NCI-H1417 treated with DMSO at 0.1 percent for 48 hours (cell line): ENCODE measurements at places on chromosomes 12 and 14.

GRCh38 chr14:49240383-49240782, 345.8 kb downstream of the RPS29 start:
- DNase-seq: no peak

DNA sequence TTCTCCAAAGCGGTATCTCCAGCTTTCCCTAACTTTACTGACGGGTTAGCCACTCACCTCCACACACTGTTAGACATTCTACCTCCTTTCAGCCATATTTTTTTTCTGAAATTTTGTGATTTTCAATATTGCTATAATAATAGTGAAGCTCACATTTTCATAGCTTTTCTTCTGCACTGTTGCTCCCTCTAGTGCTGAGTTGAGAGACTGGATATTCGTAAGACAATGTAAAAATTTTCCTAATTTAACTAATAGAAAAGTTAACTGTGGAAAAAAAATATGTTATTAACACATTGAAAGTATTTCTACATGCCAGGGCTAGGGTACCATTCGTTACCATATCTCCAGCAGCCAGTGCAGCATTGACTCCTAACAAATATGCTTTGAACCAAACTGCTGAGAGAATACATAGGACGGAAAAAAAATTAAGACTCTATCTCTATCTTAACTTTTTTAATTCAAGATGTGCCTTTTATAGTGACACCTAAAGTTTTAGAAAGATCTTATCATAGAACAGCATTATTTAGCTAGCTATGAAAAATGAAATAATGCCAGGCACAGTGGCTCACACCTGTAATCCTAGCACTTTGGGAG, 48.7 kb upstream of the ABCC9 start:
- no peak for DNase-seq

DNA sequence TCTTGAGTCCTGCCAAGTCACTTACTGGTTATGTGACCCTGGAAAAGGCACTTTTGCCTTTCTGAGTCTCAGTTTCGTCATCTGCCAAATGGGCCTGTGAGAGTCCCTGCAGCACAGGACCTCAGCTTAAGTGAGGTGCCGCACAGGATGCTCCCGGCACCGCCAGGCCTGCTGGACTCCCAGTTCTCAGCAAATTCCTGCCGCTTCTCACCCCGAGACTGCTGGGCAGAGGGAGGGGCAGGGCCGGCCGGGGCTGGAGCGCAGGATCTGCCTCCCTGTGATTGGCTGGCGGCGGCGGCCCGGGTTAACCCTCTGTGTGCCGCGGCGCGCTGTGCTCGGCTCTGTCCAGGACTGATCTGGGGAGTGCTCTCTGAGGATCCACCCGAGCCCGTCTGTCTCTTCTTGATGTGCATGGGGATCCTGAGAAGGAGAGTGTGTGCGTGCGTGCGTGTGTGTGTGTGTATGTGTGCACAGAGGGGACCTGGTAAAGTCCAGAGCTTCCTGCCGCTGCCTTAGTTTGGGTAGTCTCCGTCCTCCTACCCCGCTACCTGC, 8.6 kb downstream of the SETD1B start:
- DNase-seq: no peak

- no peak for DNase-seq
These were observed 176.3 kb downstream of the KSR2 start for GRCh38 chr12:117792471-117792870.

- DNase-seq: no peak
These were observed 6.8 kb upstream of the SIVA1 start for GRCh38 chr14:104746071-104746545.

DNA sequence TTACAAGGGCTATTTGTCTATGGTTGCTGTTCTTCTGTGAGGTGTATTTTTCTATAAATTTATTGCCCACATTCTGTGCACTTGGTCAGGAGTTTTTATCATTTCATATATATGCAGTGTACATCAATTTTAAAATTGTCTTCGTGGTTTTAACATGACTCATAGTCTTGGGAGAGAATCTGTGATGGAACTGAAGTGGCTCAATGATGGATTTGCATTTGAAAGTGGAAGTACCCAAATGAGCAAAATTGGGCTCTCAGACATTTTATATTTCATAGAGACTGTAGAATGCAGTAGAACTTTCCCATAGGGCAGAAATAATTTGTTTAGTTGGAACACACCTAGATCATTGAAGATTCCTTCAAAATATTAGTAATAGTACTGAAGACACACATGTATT, 1.9 kb upstream of the SCFD1 start:
- DNase-seq: no peak

- DNase-seq: no peak
These were observed 7.1 kb downstream of the SETD1B start for GRCh38 chr12:121810833-121811433.

- peak; percentile 54 for DNase-seq
These were observed 10.7 kb downstream of the GPR19 start for GRCh38 chr12:12685305-12685704.

DNA sequence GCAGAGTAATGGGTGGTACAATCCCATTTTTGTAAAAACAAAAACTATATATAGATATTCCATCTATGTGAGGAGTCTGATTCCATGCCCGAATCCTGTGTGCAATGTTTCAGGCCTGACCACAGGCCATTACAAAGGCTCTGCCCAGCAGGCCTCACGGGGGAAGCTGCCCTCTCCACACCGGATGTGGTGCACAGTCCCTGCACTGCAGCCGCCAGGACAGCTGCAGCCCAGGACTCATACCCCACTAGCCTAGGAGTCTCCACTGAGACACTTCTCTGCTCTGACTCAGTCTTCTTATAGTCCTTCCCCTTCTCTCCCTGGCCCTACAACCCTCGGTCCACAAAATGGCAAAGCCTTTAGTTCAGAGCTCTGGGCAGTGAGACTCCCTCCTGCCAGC, 190.4 kb downstream of the PPM1H start:
- no peak for DNase-seq

DNA sequence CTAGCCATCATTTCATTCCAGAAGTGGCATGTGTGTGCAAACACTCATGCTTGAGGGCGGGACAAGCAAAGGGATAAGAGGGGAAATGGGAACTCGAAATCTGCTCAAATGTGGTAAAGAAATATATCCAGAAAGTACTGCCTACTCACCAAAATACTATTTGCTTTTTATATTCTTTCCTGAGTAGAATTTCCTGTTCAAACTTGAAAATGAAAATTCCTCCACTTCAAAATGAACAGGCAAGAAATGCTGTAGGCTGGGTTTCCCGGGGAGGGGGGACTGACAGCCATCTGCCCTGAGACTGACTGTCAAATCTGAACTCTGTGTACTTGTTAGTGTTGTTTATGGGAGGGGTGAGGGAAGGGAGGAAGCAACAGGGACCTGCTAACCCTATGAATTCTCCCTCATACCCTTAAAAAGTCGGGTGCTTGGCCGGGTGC, 34.6 kb downstream of the NTF3 start:
- DNase-seq: no peak

DNA sequence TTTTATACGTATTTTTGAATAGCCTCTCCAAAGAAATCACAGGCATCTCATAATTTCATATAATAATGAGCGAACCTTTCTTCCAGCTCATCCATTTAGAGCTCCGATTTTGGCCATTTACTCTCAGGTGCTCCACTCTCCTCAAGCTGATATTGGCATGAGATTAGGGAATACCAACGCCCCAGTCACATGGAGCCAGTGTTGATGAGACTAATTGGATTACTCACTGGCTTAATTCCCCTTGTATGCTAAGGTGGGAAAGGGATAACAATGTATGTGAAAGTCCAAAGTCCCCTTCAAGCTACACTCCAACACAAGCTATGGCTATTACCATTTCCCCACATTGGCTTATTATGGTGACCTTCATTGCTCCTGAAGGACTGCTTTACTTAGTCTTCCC, 76.6 kb upstream of the NAV3 start:
- DNase-seq: no peak

- no peak for DNase-seq
These were observed 5.3 kb downstream of the BHLHE41 start for GRCh38 chr12:26119391-26119989.

- no peak for DNase-seq
These were observed 70.7 kb upstream of the SSTR1 start for GRCh38 chr14:38137005-38137404.

- DNase-seq: no peak
These were observed at the start of gene KRT76 for GRCh38 chr12:52776913-52777395. Gene KRT76 (minus strand): TSS chr12:52777345. CDS start chr12:52777291, 54 bp downstream.

GRCh38 chr12:5073853-5074252, 30.2 kb downstream of the KCNA5 start:
- no peak for DNase-seq

DNA sequence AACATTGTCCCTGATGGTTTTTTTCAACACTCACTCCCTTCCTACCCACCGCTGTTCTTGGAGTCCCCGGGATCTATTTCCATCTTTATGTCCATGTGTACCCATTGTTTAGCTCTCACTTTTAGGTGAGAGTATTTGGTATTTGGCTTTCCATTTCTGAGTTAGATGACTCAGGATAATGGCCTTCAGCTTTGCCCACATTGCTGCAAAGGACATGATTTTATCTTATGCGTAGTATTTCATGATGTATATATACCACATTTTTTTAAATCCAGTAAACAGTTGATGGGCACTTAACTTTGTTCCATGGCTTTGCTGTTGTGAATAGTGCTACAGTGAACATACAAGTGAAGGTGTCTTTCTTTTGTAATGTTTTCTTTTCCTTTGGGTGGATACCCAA, 123.5 kb upstream of the KITLG start:
- no peak for DNase-seq

- DNase-seq: no peak
These were observed 340.3 kb upstream of the RGS6 start for GRCh38 chr14:71591929-71592328.

DNA sequence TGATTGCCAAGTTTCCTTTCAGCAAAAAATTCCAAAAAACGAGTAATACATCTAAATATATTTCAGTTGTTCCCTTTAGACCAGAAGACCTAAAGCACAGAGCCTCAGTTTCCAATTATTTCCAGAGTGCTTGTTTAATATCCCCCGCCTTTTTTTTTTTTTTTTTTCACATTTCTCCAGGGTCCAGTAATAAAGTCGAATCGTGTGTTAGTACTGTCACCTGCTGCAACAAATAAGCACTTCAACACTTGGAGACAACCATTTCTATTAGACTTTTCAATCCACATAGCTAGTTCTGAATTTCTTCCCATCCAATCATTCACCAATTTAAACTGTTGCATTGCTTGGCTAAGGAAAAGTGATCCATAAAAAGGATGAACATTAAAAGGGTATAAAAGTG, 13.6 kb downstream of the PDE6H start:
- no peak for DNase-seq

- DNase-seq: no peak
These were observed 78.4 kb upstream of the RAP1B start for GRCh38 chr12:68532204-68532886.

DNA sequence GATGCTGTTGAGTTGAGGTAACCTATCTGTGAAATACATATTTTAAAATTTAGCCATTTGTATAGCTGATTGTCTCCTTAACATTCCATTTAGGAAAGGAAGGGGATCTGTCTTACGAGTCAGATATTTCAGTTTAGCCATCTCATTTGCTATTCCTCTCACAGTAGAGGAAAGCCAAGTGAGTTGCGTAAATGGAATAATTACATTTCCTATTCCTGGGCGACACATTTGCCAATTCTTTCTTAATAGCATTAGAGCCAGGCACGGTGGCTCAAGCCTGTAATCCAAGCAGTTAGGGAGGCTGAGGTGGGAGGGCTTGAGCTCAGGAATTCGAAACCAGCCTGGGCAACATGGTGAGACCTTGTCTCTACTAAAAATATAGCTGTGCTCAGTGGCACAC, 116.3 kb downstream of the TMX1 start:
- DNase-seq: no peak

DNA sequence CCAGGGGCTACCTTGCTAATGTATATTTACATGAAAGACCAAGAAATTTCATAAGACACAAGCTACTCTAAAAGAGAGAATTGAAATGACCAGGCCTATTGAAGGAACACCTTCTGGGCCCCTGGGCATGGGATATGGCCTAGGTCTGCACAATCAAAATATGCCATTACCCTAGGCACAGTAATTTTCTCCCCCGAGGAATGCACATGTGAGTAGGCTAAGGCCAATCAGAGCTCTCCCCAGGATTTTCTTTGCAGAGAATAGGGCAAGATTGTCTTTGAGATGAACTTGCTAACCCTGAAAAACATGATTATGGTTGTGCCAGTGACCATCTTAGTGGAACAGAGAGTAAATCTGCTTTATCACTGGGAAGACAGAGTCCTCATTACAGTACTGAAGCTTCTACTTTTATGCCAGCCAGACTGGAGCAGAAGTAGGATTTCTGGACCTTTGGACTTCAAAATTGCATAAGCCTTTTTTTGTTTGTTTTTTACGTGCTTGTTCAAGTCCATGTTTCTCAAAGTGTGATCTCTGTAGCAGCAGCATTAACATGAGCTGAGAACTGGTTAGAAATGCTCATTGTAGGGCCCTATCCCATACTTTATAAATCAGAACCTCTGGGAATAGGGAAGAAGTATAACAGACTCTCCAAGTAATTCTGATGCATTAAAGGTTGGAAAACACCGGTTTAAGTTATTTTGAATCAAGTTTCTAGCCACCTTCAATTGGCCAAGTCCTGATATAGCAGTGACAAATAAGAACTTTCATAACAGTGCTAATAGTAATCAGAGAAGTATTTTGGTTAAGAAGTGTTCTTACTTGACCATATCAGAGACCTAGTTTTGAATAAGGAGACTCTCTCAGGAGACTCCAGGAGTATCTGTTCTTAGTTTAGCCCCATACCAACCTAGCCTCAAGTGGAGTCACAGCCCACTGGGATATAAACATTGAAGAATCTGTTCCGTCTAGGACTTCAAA, 112.9 kb downstream of the LMO3 start:
- DNase-seq: no peak

DNA sequence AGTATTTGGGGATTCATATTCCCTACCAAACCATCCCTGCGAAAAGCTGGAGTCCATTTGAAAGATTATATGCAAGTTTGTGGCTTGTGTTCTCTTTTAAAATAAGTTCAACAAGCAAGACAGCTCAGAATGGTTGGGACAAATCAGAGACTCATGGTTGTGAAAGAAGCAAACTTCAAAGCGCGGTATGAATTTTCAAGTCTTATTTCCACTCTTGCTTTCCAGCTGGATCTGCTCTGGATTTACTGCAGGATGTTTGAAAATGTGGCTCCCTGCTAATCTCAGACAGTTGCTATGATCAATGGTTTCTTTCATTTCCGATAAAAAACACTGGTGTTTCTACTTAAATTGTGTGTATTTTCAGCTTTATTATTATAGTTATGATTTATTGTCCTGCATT, 477.5 kb downstream of the RAD51B start:
- DNase-seq: no peak

GRCh38 chr12:76888775-76889174, 10.0 kb upstream of the CSRP2 start:
- DNase-seq: no peak

GRCh38 chr14:100813291-100813690, 12.6 kb upstream of the MEG3 start:
- DNase-seq: no peak

DNA sequence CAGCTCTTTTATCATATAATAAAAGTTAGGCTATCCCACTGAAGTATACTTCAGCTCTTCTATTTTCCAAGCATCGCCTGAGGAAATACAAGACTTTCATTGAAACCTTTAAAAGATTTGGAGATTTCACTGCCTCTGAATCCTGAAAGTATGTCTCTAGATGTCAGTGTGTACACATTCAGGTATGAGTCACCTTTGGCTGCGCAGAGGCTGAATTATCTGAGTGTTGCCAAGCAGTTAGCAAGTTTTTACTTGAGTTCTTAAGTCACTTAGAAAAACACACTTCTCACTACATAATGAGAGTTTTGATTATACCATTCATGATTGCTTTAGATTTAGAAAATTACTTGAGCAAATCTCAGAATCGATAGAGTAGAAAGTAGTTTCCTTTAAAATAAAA, 210.3 kb downstream of the TMTC2 start:
- no peak for DNase-seq

- DNase-seq: no peak
These were observed 8.5 kb downstream of the C12orf75 start for GRCh38 chr12:105338966-105339365.
